ENCODE measurements at places on chromosomes 7 and 10.

GRCh38 chr10:17022466-17022825 lies 107.2 kb downstream of the CUBN start:
- DNase-seq: no peak

GRCh38 chr7:148535217-148535616 lies 55.3 kb upstream of the C7orf33 start:
- peak; percentile 22 for DNase-seq

DNA sequence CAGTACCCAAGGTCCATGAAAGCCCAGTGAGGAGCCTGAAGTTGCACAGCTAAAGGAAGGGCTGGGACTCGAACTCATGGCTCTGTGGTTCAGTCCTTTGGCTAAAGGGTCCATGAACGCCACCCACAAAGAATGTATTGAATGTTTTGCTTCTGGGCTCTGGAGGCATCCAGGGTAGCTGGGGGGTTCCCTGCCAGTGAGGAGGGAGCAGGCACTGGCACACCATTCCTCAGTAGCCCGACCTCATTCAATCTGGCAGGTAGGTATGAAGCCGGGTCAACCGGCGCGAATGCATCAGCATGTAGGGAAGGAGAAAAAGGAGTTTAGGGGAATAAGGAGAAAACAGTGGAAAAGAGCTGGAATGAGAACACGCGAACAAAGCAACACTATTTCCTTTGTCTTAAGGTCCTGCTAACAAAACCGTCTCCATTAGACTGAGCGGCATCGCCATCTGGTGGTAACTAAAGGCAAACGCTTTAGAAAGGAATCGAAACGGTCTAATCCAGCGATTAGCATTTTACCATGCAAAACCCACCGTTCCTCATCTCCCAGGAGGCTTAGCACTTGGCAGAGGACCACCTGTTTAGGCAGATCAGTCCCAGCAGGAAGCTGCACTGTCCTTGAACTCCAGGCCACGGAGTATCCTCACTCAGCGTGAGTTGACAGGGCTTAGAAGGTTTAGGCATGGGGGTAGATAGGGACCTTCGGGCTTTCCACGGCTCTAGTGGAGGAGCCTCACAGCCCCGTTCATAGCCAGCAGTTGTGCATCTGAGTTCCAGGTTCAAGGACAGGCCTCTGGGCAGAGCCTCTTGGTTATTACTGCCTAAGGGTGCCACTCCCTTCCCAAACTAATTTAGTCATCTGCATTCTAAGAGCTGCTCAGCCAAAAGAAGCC lies 122.8 kb downstream of the UBE2H start:
- DNase-seq: peak; percentile 87

- no peak for DNase-seq
Observed at GRCh38 chr10:97361537-97361901, 27.0 kb upstream of the FRAT2 start.

DNA sequence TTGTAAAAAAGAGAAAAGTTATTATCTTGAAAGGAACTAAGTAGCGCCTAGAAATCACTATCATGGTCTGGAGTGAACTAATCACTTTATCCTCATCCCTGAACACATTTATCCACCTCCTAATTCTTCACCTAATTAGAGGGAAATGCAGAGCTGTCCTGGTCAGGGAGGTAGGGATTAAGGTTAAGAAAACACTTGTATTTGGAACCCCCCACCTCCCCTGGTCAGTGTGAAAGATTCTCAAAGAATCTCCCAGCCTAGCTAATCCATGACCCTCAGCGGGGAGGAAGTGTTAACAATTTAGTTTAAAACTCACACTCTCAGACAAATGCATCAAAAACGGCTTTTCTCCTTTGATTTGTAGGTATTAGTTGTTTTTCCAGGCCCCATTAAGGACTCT lies 83.8 kb downstream of the FAM204A start:
- no peak for DNase-seq

DNA sequence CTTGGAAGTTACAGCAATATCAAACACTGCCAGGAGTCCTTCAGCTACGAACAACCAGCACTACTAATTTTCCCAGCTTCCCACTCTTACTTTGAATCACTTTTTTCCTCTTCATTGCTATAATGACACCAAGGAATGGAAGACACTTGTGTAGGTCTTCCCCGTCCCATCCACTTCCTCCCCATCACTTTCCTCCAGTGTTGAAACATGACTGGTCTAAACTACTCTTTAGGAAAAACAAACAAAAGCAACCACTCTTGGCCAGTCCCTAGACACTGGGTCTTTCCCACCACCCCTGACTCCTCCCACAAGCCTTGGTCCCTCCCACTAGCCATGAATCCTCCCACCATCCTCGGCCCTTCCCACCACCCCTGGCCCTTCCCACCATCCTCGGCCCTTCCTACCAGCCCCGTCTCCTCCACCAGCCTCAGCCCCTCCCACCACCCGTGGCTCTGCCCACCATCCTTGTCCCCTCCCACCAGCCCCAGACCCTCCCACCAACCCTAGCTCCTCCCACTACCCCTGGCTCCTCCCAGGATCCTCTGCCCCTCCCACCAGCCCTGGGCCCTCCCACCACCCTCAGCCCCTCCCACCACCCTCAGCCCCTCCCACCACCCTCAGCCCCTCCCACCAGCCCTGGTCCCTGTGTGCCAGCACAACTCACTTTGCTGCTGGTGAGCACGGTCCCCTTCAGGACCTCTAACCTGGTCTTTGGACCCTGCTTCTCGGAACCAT lies 68.5 kb downstream of the CXCL12 start:
- DNase-seq: no peak

GRCh38 chr10:63214571-63214970 lies 81.4 kb downstream of the NRBF2 start:
- no peak for DNase-seq

- DNase-seq: no peak
Observed at GRCh38 chr7:47256016-47256415, 325.9 kb downstream of the TNS3 start.

- DNase-seq: no peak
Observed at GRCh38 chr7:106017657-106018056, 54.6 kb downstream of the CDHR3 start.

- peak; percentile 38 for DNase-seq
Observed at GRCh38 chr7:82729172-82730030, 285.8 kb upstream of the CACNA2D1 start.

- no peak for DNase-seq
Observed at GRCh38 chr7:106047818-106048705, 64.0 kb downstream of the SYPL1 start.

- DNase-seq: peak; percentile 90
Observed at GRCh38 chr10:96587264-96588059, 650 bp upstream of the TM9SF3 start.

DNA sequence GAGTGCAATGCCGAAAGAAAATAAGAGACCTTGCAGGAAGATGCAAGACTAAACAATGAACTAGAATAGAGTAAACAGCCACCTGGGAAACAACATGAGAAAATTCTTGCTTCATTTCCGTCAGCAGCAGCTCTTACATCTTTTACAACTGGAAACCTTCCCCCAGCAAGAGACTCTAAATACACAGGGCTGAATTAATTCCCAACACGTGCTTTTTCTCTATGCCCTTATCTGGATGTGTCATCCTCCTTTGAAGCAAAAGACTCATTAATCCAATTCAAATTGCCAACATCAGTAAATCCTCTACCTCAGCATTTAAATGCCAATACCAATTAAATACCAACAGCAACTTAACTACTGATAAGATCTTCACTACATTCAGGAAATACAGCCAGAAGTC lies 99.0 kb upstream of the PDE1C start:
- DNase-seq: no peak

DNA sequence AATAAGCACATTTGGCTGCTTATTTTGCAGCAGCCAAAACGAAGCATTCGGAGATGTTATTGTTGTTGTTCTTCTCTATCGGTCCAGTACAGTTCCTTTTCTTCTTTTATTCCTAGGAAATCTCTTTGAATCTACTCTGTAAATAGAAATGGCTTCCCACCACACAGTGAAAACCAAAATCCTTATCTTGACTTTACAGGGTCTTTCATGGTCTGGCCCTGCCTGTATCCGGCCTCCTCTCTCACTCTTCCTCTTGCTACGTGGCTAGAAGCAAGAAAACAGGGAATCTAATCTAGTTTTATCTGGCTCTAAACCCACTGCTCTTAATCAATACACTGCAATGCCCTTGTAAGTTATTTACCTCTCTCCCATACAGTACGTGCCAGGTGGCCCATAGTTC lies 926.0 kb upstream of the C7orf33 start:
- DNase-seq: no peak

- DNase-seq: no peak
Observed at GRCh38 chr7:91517201-91517785, 253.1 kb downstream of the FZD1 start.

DNA sequence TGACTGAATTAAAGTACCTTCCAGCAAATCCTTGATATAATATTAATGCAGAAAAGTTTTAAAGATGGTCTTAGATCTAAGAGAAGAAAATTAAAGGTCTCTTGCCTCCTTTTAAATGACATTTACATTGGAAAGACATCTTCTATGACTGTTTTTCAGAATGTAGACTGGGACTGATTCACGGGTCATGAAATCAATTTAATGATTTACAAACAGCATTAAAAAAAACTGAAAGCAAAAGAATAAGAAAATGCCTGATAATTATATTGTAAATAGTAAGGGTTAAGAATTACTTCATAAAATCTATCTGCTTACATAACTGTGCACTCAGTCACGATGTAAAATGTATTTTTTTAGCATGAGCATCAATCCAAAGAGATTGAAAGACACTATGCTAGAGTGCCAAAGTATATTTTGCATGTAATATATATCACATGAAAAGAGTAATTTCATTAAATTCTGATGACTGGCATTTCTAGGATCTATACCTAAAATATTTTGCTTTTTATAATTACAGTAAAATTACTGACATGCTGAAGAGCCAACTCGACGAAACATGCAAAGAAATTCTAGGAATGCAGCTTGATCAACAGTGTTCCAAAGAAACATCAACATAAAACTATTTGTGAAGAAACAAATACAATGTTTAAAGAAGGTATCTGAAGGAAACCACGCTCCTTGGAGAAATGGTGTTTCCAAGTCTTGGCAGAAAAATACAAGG lies 35.1 kb downstream of the RTKN2 start:
- no peak for DNase-seq

GRCh38 chr10:19431622-19432351 lies 383.2 kb downstream of the MALRD1 start:
- no peak for DNase-seq

- no peak for DNase-seq
Observed at GRCh38 chr10:29634105-29634504, 666 bp downstream of the SVIL start.

- no peak for DNase-seq
Observed at GRCh38 chr10:34288634-34289033, 526.5 kb downstream of the PARD3 start.

DNA sequence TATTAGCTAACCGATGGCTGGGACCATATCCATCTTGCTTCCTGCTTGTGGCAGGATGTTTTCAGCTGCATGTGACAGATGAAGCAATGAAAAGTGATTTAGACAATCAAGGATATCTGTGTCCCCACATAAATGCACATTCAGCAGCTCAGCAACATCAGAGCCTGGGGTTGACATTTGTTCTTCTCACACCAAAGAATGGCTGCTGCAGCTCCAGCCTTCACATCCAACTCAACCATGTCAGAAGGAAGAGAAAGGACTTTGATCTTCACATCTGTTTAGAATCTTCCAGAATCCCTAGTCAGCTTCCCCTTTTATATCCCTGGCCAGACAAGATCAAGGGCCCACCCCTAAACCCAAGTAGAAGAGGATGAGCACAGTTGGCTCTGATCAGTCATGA lies 11.9 kb upstream of the FRMPD2 start:
- no peak for DNase-seq

DNA sequence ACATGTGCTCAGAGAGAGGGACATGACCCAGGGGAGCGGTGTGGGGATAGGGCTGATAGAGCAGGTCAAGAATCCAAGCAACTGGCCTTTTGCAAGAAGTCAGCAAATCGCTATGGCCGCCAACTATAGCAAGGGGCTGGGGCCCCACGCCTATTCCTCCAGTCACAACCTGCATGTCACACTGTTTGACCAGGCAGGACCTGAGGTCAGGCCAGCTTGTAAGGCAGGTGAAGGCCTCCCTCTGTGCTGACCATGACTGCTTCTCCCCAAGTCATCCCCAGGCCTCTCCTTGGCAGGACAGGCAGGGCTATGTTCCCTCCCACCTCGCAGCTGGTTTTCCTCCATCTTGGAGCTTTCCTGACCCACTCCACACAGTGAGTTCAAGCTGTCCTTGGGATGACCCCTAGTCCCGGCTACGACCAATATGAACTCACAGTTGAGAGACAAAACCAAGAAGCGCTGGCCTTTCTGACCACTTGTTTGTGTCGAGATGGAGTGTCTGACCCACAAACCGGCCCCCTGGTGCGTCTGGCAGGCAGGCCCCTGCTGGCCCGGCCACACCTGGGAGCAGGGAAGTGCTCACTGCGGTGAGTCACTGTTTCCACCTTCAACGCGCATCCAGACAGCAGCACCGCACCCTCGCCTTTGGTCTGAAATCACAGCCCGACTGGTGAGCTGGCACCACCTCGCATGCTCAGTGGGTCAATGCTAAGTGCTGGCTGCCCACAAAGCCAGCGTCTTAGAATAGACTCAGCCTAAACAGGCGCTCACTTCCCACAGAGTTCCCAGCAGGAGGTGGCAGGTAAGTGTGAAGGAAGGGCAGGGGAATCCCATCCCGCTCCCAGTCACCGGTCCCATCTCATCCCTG lies 81.4 kb downstream of the VWA2 start:
- DNase-seq: no peak

- no peak for DNase-seq
Observed at GRCh38 chr10:126286256-126286780, 102.0 kb downstream of the ADAM12 start.

GRCh38 chr10:44956717-44957706 lies 2.6 kb upstream of the RASSF4 start:
- no peak for DNase-seq

GRCh38 chr7:17027143-17027788 lies 145.5 kb upstream of the AGR3 start:
- DNase-seq: no peak

- DNase-seq: peak; percentile 75
Observed at GRCh38 chr10:91164520-91165065, 55.9 kb upstream of the PCGF5 start.

DNA sequence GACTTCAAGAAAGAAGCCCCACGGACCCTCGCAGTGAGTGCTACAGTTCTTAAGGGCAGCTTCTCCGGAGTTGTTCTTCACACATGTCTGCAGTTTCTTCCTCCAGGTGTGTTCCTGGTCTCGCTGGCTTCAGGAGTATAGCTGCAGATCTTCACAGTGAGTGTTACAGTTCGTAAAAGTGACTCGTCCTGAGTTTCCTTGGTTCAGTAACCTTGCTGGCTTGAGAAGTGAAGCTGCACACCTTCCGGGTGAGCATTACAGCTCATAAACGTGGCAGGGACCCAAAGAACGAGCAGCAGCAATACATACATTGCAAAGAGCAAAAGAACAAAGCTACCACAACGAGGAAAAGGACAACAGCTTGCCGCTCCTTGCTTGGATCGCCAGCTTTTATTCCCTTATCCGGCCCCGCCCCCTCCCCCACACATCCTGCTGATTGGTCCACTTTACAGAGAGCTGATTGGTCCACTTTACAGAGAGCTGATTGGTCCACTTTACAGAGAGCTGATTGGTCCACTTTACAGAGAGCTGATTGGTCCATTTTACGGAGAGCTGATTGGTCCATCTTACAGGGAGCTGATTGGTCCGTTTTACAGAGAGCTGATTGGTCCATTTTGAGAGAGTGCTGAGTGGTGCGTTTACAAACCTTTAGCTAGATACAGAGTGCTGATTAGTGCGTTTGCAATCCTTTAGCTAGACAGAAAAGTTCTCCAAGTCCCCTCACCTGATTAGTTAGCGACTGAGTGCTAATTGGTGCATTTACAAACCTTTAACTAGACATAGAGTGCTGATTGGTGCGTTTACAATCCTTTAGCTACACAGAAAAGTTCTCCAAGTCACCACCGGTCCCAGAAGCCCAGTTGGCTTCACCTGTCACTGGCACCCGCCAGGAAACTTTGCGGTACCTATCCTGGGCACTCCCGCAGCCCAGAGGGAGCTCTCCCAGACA lies 165.3 kb downstream of the AGMO start:
- no peak for DNase-seq

All from RKO (cell line).